ACHN (cell line): ENCODE measurements at places on chromosomes 13 and 19.

DNA sequence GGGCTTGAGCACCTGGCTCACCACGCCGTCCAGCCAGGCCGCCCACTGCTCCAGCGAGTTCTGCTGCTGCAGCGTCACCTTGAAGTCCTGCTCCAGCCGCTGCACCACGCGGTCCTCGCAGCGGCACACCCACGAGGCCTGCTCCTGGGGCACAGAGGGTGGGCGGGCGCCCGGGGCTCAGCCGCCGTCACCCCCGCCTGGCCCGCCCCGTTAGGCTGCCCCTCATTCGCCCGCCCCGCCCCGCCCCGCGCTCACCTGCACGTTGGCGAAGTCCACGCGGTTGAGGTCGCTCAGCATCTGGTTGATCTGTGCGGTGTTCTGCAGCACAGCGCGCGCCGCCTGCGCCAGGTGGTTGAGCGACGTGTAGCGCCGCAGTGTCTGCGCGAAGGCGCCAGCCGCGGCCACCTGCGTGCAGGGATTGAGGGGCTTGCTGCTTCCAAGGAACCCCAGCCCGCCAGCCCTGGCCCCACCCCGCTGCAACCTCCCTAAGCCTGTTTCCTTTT is 11.3 kb downstream of the DCAF15 start:
- no peak for DNase-seq

GRCh38 chr13:51330791-51331190 is 8.7 kb upstream of the SERPINE3 start:
- DNase-seq = no peak

- DNase-seq = peak; percentile 3
Observed at GRCh38 chr13:108609353-108609752, 20.1 kb upstream of the MYO16 start.

DNA sequence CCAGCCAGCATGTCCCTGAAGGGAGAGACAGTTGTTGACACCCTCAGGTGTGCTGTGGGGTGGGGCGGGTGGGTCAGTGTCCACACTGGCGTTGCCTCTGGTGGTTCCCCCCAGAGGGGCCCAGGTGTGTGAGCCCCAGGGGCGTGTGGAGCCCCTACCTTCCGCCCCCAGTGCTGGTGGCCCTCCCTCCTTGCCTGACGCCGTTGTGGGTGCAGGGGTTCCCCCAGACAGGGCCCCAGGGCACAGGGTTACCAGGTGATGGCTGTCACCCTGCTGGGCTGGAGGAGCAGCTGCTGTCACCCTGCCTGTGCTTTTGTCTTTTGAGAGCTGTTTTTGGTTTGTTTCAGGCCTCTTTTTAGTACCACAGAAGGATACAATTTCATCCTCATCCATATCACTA is 27.2 kb downstream of the ATP4B start:
- no peak for DNase-seq

DNA sequence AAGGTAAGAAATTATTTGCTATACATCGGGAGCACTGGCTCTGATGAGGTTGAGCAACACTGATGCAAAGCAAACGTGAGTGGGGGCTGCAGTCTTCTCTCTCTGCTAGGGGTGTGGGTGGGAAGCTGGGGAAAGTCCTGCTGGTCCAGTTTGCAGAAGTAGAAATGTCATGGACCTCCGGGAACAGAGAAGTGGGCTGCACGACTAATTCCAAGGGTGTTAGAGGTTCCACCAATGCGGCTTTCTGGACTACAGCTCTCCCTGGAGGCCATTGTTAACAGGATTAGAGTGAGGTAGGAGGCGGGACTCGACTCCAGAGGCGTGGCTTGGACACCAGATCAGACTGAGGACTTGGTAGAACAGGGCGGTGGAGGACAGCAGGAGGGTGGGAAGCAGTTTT is 5.7 kb upstream of the FBXO27 start:
- DNase-seq = peak; percentile 72

GRCh38 chr13:25064396-25064795 is 31.5 kb upstream of the PABPC3 start:
- DNase-seq = no peak

GRCh38 chr13:32659736-32660135 is 73.5 kb downstream of the PDS5B start:
- DNase-seq = no peak

DNA sequence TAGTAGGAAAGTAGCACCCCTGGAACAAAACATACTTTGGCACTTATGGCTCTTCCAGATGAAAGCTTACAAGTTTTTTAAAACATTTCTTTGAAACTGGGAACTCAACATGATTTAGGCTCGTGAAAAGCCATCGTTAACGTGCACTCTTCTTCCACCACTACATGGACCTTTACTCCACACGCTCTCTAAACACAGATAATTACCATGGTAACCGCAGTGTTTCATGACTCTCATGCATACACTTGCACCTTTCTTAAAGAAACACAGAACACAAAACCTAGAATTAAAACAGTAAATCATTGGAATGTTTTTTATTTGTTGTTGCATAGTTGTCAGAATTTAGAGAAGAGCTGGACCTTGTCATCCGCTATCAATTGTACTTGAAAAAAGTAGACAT is 154.3 kb downstream of the FGF9 start:
- no peak for DNase-seq

DNA sequence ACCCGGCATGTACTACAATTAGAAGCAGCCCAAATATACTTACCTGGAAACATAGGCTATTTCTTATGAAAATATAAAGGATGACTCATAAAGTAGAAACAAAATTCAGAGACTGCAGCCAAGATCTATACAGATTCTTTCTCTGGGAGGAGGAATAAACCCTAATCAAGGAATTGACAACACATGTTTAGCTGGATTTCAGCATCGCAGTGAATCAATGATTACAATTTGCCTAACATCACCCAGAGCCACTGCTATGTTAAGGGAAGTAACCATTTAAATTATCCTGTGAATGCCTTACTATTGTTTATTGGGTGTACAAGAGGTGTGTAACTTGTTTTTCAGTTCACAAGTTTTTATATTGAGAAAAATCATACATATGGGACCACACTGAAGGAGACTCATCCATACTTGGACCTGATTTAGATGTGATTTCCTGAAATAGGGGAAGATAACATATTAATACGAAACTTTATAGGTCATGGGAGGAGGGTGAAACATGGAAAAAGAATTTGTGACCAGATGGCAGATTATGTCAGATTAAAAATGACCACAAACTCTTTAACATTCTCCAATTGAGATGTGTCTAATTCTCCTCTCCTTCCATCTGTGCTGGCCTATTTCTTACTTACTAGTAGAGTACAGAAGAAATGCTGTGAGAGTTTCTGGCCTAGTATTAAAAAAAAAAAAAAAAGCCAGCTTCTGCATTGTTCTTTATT is 1168.4 kb downstream of the SLITRK1 start:
- no peak for DNase-seq

DNA sequence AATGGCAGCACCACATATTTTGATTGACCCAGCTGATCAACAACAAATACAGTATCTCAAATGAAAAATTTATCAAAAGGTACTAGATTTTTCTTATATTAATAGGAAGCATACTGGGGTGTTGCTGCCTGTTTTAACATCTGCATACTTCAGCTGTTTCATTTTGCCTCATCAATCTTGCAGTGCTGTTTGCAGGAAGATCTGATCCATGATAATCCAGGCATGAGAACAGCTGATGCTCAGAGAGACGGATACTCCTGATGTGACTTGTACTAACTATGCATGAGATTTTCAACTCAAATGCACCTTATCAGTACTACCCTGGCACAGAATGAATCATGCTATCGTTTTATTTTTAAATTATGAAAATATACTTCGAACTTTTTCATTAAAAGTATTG is 2136.8 kb downstream of the PCDH9 start:
- no peak for DNase-seq

DNA sequence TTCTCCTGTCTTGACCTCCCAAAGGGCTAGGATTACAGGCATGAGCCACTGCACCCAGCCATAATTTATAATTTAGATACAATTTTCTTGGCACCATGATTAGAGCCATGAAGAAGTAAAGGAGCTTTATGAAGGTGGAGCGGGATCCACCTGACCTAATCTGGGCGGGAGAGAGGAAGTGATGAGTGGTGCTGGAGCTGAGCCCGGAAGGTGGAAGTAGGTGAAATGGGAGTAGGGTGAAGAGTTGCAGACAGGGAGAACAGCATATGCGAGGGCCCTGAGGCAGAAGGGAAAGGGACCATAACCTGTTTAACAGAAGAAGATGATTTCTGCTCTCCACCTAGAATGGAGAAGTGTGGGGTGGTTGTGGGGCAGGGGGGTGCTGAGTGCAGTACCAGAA is 4.2 kb downstream of the BLOC1S3 start:
- DNase-seq = no peak

GRCh38 chr13:89163096-89163495 is 1491.9 kb downstream of the SLITRK5 start:
- DNase-seq = no peak

DNA sequence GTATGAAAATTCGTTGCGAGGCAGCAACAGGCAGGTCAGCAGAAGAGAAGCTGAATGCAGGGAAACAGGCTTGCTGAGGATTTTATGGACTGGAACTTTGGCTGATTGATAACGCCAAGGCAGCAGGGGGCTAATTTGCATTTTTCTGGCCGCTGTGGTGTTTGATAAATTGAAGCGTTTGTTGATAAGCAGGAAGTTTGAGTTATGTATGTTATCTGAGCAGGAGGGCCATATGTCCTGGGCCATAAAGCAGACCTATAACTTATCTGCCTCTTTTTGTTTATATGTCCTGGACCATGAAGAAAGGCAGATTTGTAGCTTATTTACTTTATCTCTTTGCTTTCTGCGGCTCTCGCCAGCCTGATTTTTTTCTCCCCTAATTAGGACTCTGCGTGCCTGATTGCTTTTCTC is 65.9 kb downstream of the ZNF627 start:
- no peak for DNase-seq

- DNase-seq = no peak
Observed at GRCh38 chr13:101092985-101093384, 323.3 kb downstream of the NALCN start.

DNA sequence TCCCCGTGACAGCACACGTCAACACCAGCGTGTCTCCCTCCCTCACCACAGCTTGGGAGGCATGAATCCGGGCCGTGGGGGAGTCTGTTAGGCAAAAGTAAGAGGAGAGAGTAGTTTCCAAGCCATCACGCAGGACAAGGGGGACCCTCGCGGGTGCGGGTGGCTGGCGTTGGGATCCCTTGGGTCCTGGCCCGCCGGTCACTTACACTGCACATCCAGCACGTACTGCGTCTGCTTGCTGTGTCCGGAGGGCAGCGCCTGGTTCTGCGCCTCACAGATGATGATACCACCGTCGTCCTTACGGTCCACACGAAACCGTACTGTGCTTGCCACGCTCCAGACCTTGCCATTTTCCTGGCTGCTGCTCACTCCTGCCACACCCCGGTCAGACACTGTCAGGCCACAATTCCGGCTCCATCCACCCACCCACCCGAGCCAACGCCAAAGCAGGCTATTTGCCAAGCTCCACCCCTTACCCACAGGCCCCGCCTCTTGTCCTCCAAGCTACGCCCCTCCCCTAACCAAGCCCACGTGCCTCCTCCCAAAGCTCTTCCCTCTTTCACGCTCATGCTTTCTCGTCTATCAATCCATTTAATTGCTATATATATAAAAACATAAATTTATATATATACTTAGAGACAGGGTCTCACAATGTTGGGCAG is 6.6 kb upstream of the ZNF428 start:
- DNase-seq = no peak

DNA sequence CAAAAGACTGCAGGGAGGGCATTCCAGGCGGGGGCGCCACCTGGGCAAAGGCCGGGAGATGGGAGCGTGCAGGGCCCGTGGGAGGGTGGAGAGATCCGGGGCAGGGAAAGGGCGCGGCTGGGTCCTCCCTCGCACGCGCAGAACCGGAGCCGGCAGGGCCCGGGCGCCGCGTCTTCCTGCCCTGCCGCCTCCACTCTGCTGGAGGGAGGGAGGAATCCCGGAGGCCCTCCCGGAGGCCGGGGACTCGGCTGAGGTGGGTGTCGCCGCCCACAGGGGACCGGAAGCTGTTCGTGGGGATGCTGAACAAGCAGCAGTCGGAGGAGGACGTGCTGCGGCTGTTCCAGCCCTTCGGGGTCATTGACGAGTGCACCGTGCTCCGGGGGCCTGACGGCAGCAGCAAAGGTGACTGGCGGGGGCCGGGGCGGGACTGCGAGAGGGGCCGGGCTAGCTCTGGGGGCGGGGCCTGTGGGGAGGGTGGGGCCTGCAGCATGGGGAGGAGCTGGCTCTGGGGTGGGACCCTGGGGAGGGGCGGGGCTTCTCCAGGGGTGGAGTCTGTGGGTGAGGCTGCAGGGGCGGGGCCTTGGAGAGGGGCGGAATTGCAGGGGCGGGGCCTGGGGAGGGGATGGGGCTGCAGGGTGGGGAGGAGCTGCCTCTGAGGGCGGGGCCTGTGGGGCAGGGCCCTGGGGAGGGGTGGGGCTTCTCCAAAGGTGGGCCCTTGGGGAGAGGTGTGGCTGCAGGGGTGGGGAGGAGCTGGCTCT is 51.3 kb downstream of the CELF5 start:
- peak; percentile 83 for DNase-seq

DNA sequence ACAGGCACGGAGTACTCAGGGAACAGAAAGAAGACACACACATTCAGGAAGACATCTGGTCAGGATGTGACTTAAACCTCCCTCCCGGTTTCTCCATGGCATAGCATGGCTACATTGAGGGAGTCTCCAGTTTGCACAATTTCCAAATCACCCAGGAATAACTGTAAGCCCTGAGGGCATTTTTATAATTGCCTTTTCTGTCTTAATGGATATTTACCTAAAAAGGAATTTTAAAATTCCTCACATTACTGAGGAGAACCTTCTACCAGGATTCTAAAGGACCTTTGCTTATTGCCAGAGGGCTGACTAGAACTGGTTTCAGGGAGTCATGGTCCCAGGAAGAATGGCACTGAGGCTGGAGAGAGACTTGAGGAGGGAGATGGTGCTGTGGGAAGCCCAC is 21.4 kb downstream of the PEG3 start:
- DNase-seq = no peak

DNA sequence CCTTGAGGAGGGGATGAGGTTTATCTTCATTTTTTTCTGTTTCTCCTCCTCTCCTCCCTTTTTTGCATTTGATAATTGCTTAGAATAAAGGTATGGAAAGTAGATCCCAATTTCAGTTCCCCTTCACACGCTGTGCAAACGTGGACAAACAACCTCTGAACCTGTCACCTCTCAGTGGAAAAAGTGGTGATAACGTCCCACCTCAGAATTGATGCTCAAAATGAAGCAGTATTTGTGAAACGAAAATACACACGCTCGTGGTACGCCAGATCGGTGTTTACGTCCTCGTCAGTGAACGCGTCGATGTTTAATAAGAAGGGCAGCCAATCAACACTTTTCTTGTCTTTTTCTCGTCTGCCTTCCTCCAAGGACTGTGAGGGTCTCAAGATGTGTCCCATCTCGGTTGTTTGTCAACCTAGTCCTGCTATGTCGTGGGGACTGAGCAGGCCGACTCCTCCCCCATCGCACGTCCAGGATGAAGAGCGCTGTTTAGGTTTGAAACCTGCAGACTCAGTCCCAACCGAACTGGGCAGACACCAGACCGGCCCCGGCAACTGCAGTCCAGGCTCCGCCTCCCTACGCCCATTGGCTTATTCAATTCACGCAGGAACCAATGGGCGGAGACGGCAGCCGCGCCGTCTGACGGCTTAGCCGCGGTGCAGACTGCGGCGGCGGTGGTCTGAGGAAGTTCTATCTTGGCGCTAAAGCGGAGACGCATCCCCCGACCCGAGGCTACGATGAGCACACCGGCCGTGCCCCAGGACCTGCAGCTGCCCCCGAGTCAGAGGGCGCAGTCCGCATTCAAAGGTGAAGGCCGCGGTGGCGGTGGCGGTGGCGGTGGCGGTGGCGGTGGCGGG is at the start of gene CKAP2:
Gene CKAP2, plus strand, starts transcription at position 659 of the 857 bp plus-strand sequence. Its CDS starts 79 bp downstream, at position 738.
- DNase-seq = peak; percentile 92
